Midbrain (tissue), 1 donor: ENCODE measurements at places on chromosomes 11 and 22.

GRCh38 chr11:19703211-19703610 is 9.4 kb upstream of the NAV2 start:
- no peak for DNase-seq

GRCh38 chr22:17867160-17867785 is 93.0 kb upstream of the BID start:
- DNase-seq, result no peak

DNA sequence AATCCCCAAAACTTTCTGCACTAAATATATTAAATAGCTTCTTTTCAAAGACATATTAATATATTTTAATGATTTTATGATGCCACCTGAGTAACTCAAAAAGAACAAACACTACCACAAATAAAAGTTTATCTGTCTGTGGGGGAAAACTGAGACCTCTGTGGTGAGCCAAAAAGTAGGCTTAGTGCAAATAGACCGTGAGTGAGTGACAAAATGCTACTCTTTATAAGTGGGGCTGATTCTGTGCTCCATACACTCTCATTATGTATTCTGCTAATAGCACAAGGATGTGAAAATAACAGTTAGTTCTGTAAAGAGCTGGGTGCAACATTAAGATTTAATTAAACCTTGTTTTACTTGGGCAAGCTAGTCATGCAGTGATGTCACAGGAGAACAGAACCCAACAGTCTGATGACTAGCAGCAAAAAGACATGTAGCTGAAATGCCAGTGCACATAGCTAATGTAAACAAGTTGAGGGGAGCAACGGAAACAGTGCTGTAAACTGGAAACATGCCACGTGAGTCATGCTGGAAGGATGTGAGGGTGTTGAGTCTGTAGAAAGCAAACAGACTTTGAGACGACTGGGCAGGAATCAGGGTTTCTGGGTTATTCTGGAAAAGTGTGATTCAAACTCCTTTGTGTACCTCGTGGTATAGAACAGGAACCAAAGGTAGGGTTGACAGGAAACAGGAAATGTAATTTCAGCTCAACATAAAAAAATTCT is 1130.4 kb downstream of the LRRC4C start:
- DNase-seq, result no peak

DNA sequence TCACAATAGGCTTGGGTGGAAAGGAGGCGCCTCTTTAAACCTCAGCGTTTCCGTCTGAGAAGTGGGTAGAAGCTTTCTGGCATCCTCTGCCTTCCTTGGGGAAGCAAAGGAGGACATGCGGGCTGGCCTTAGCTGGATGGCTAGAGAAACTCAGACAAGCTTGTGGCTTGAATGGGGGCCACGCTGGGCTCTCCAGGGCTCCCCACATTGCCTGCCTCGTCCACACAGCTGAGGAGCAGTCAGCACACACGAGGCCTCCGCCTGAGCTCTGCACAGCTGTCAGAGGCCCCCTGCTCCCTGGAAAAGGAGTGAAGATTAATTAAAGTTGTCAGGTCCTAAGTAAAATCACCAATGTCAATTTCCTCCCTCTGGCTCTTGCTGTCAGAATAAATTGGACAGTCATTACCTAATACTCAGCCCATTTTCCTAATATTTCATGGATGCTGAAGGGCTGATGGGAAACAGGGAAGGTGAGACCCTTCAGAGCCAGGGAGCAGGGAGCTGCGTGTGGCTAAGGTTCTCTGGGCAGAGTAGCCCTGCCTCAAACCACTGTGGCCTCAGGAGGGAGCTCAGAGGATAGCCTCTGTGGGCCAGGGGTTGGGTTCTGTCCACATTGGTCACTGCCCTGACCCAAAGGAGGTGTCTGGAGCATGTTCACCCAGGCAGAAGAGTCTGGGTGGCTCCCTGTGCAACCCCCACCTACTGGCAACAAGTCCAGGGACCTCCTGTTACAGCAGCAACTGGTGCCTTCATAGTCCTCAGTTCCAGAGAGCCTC is 118.3 kb upstream of the CD82 start:
- no peak for DNase-seq

- no peak for DNase-seq
Observed at GRCh38 chr11:83706566-83706965, 420.4 kb upstream of the CCDC90B start.

- DNase-seq, result no peak
Observed at GRCh38 chr11:11000579-11001283, 142.9 kb upstream of the ZBED5 start.

DNA sequence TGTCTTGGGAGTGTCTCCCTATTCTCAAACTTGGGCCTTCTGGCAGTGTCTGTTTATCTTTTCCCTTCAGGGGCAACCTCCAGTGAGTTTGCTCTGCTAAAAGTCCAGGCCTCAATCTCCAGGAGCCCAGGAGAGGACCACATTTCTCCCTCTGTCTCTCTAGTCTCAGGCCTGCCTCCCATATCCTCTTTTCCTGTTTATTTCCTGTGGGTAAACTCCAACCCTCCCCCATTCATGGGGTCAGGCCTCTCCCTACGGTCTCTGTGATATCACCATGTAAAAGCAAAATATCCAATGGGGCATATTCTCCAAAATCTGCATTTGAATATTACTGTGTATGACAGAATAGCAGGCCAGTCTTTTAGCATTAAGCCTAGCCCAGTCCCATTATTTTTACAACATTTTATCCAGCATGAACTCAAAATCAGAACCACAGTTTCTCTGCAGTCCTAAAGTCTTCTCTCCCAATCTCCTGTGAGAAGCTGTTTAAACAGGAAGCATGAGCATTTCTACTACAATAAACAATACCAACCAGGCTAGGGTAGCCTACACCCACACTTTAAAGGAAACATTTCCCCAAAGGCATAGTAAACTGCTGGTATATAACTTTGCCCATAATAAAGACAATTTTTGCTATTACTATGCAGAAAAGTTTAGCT is 18.0 kb upstream of the TMEM135 start:
- no peak for DNase-seq

DNA sequence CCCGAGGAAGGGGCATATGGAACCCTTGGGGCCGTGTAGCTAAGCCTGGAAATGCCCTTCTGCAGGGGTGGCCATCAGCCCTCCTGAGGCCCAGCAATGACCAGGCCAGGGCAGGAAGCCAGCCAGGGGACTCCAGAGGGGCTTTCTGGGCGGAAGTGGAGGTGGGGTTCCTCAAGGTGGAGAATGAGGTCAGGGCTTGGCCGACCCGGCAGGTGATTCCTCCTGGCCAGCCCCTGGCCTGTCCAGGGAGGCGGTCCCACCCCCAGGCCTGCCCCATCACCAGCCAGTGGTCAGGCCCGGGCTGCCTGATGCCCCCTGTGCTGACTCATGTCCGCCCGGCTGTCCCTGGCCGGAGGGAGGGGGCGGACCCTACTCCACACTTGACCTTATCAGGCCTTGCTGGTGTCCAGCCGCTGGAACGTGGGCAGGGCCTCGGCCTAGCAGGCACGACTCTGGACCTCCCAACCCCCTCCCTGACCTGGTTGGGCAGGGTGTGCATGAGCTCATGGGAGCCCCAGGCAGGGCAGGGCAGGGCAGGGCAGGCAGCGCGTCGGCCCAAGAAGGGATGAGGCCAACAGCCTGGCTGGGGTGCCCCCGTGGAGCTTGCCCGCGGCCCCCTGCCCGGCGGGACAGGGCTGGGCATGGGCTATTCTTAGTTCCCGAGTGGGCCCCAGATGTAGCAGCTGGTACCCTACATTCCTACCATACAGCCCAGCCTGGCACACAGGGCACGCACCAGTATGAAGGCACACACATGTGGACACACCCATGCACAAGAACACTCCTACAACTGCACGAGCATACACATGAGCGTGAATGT is 35.9 kb downstream of the RPL3 start:
- peak; percentile 26 for DNase-seq

DNA sequence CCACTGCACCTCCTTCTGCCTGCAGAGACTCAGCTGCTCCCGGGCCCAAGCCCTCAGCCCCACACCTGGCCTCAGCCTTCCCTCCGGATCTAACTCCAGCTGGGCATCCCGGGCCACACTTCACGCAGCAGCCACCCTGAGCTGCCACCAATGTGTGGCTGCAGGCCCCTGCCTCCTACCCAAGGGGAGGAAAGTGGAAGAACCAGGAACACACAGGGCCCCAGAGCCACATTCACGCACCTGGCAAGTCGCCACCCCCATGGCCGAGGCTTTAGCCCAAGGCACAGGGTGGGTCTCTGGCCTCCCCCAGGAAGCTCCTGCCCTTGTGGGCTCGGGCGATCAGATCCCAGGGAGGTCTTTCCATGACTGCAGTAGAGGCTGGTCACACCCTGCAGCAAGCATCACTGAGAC is 345.6 kb downstream of the CTTN start:
- DNase-seq, result no peak

DNA sequence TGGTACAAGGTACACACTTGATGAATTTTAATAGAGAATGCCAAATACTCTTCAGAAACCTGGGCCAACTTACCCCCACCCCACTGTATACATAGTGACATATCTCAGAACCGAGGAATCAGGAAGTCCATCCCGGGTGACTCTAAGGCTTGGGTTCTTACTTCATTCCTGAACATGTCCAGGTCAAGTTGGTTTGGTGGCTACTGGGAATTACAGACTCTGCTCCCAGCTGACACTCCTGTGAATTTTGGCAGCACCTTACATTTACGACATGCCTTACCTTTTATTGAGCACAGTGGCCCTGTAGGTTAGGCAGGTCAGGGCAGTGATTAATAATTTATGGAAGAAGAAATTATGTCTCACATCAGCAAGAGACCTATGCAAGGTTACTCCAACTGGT is 70.1 kb upstream of the LDLRAD3 start:
- DNase-seq, result no peak

- DNase-seq, result no peak
Observed at GRCh38 chr11:57474017-57474802, 13.9 kb downstream of the RTN4RL2 start.

- no peak for DNase-seq
Observed at GRCh38 chr22:30241576-30242371, 4.8 kb downstream of the LIF start.

GRCh38 chr22:38214302-38215056 is 12.7 kb downstream of the MAFF start:
- DNase-seq, result peak; percentile 30

- no peak for DNase-seq
Observed at GRCh38 chr11:75073459-75074190, 23.1 kb downstream of the OR2AT4 start.

GRCh38 chr22:32246166-32246565 is 9.0 kb downstream of the SLC5A4 start:
- DNase-seq, result no peak

DNA sequence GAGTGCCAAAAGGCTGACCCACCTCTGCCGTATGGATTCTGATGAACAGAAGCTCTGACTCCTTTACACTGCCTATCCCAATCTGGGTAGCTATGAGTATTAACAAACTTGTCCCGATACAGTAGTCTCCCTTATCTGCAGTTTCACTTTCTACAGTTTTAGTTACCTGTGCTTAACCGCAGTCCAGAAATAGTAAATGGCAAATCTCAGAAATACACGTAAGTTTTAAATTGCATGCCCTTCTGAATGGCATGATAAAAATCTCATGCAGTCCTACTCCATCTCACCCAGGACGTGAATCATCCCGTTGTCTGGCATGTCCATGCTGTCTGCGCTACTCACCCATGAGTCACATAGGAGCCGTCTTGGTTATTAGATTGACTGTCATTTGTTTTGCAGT is 68.8 kb downstream of the SNX19 start:
- DNase-seq, result no peak

DNA sequence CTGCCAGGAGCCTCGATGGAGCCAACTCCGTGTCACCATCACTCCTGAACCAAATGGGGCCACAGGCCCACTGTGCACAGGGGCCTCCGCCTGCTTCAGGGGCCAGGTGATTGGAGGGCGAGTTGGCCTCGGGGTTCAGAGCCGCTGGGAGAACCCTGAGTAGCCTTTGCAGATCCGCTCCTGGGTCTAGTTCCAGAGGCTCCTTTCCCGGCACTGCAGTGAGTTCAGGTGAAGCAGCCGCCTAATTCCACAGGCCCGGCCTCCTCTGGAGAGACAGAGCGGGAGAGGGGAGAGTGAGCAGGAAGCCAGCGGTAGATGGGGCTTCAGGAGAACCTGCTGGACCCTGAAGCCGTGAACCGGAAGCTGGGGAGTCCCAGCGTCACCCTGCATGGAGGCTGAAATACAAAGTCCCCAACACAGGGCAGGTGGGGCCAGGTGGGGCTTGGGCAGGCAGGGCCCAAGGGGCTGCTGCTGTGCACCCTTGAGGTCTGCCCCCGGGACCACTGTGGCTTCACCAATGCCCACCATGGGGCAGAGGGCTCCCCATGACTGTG is 22.5 kb downstream of the DRD4 start:
- DNase-seq, result no peak

DNA sequence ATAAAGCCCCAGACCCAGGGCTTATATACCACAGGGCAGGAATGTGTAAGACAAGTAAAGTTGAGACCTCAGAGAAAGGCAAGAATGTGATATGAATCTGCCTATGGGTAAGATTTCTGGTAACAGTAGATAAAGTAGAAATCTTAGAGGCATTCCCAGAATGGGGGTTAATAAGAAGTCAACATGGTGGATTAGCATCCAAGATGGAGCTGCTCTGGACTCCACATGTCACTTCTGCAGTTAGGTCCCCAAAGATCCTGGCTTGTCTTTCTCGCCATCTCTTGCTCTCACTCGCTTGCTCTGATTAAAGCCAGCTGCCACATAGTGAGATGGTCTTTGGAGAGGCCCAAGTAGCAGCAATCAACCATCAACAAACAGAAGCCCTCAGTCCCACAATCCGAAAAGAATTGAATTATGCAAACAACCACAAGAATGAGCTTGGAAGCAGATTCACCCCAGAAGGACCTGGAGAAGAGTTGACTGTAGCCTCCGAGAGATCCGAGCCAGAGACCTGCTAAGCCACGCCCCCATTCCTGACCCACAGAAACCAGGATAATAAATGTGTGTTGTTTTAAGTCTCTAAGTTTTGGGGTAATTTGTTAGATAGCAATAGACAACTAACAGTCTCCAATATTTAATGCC is 5.4 kb upstream of the C11orf86 start:
- DNase-seq, result no peak

GRCh38 chr22:18104566-18104965 is 6.0 kb upstream of the TUBA8 start:
- DNase-seq, result no peak

DNA sequence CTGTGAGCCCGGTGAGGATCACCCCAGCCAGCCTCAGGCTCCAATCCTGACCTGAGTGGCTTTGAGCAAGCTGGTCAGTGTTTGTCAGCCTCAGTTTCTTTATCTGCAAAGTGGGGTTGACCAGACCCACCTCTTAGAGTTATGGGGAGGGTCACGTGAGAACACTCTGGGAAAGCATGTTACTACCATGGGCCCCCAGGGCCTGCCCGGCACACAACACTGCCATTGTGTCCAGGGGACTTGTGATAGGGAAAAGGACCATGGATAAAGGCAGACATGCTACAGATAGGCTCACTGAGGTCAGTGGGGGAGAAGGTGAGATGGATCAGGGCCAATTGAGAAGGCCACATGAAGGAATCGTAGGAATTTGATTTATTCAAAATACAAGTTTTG is 32.1 kb upstream of the SUSD2 start:
- no peak for DNase-seq

GRCh38 chr11:55920537-55920936 is 6.2 kb upstream of the OR5W2 start:
- DNase-seq, result no peak

GRCh38 chr22:49116486-49117120 is 711.1 kb downstream of the BRD1 start:
- DNase-seq, result no peak
